ENCODE measurements at places on chromosomes 7 and 10.

GRCh38 chr10:118968060-118968459, 61.5 kb upstream of the NANOS1 start:
- DNase-seq = no peak

- DNase-seq = no peak
These were observed 149.2 kb downstream of the CACNA2D1 start for GRCh38 chr7:82294382-82294784.

DNA sequence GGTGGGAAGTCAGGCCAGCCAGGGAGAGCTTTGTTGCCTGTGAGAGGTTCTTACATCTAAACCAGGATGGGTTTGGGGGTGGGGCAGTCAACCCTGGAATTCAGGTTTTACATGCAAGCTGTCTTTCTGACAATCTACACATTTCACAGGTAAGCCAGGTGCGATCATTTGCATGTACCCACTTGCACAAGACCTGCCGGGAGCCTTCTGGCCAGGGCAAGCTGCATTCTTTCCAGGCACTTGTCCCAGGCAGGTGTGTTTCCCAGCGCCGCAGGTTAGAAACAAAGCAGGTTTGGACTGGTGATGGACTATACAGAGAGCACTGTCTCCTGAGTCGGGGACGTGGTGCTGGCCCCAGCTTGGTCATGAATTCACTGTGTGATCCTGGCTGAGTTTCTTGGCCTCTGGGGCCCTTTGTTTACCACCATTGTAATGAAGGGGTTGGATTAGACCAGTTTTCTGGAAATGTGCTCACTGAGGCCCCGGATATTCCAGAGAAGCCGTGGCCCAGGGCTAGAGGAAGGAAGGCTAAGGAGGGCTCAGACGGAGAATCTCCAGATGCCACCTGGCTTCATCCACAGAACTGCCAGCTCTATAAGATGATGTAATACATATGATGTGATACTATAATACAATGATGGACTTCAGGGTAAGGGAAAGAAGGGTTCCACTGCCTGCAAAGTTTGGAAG, 205.2 kb upstream of the SVIL start:
- DNase-seq = no peak

GRCh38 chr7:117458977-117459583, 20.7 kb upstream of the CFTR start:
- no peak for DNase-seq

GRCh38 chr10:63921908-63922467, 400.8 kb downstream of the REEP3 start:
- DNase-seq = no peak

DNA sequence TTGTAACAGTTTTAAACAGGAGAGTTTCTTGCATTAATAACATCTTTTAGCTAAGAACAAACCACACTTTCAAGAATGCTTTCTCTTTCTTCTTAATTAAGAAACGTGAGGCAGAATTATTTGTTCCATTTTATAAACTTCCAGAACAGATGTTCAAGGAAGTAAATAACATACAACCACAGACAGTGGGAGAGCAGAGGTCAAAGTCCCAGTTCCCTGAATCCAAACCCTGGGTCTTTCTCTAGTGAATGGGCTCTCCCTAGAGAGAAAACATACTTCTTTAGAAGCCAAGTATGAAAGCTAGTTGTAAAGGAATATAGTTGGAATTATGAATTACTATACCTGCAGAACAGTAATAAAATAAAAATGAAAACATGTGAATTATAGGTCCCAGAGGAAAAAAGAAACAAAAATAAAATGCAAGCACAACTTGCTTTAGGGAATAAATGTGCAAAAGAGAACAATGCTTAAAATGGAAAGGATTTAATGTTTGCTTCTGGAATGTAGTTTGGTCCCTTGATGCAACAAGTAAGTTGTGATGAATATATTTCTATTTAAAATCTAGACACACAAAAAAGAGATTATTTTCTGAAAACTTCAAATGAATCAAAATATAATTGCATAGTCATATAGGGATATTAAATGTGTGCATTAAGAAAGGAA, 6.0 kb downstream of the OR6B1 start:
- no peak for DNase-seq

DNA sequence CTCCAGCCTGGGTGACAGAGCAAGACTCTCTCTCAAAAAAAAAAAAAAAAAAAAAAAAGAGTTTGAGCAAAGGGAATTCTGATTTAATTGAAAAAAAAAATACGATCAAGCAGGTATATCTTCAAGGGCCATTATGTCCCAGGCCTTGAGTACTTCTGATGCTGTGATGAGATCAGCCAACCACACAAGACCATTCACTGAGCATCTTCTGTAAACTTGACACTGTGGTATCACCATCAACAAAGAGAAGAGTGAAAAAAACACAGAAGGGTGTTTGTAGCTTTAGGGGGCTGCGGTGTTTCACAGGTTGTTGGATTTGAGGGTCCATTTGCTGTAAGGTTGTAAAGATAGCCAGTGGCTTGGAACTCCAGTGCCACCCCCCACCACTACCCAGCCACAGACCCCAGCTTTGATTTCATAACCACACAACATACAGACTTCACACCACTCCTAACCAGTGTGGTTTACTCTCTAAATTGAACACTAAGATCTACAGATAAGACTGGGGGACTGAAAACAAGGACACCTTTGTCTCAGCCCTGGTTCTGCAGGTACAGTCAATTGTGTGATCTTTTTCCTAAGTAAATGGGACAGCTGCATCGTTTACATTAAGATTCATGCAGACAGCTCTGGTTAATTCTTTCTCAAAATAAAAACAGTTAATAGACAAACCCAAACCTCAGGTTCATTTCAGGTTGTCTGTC, 66.4 kb downstream of the CDC123 start:
- no peak for DNase-seq

DNA sequence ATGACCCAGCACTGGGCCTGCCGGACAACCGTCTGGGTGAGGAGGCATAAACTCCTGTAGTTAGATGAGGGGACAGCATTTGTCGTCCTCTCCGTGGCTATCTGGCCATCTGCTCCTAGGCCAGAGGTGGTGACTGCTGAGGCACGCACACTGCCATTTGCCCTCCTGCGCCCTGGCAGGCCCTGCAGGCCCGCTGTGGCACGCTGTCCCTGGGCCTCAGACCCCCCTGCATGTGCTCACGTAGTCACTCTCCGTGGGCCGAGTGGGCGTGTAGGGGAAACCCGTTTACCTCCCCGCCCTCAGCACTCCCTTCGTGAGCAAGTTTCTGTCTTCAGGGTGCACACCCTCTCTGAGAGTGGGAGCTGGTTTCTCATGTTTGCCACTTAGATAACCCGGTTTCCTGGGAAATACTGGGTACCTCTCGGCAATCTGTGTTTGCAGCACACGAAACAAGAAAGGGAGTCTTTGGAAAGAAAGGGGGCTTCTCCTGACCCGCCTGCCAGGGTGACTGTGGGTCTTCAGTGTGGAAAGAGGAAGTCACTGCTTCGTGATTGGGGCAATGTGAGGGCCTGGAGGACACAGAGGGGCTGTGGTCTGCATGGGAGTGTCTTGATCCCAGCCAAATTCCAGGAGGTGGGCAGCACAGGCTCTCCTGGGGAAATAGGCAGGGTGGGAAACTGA, 10.8 kb downstream of the ADAMTS14 start:
- no peak for DNase-seq

DNA sequence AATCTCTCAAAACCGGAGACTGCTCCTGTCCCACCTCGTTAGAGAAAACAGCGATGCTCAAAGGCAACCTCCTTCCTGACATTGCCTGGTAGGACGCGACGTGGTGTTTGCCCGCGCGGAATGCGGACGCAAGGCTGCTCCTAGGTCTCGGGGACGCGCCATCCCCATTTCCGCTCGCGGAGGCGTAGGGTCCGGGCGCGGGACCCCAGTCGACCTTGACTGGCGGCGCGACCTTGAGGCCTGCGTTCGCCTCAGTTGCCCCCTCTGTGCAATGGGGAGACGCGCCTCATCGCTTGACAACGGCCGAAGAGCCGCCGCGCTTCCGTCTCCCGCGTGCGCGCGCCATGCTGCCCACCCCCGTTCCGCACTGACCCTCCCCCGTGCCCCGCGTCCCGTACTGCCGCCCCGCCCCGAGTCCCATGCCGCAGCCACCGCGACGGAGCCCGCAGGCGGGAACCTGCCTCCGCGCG, 412 bp upstream of the PPIA start:
- peak; percentile 75 for DNase-seq

GRCh38 chr7:105354383-105354782, 34.3 kb downstream of the SRPK2 start:
- no peak for DNase-seq

DNA sequence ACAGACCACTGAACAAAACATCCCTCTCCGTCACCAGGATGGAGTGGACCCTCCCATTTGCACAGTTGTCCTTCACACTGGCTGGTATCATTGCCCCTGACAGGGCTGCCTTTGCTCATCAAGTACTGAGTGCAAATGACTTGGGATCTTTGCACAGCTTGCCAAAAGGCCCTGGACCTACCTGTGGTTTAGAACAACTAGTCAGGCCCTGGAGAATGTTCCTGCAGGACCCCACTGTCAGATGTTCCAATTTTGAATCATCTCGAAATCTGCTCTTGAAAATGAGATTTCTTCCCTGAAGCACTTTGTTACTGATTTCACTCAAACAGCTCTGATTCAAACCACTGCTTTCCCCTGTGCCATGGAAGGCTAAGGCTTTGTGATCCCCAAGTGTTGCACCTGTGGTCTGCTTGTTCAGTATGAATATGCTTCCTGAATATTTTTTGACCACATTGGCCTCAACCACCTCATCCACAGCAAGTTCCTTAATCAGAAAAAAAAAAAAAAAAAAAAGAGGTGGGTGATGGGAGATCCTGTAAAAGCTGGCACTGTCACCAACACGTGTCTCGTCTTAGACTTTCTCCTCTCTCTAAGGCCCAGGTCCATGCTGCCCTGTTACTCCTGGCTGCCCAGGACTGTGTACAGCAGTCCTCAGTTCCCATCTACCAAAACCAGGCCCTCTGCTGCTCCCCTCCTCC, 2.7 kb upstream of the AOAH start:
- DNase-seq = peak; percentile 58

Measured in HL-60 (cell line).